ENCODE measurements at places on chromosomes 5 and 9.

DNA sequence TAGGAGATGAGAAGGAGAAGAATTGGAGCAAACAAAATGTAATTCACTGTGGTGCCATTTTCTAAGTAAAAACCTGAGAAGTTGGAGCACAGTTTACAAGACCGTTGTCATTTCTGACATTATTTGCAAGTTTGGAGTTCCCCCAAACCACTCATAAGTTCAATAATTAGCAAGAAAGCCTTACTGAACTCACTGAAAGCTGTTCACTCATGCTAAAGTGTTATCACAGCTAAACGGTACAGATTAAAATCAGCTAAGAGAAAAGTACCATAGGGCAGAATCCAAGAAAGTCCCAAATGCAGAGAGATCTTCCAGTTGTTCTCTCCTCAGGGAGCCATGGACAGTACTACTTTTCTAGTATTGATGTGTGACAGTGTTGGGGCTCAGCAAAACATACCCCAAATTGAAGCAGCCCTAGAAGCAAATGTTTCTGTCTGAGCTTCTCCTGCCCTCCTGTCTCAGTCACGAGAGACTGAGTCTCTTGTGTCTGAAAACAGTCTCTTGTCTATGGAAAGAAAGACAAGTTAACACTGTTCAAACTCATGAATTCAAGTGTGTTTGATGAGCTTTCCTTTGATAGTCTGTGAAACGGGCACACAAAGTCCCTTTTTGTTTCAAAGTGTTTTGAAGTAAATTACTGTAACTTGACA is 221.2 kb downstream of the GABRG2 start:
- no peak for DNase-seq

GRCh38 chr5:55134053-55134722 is 25.8 kb upstream of the GPX8 start:
- no peak for DNase-seq

GRCh38 chr5:35869685-35870277 is 13.1 kb downstream of the IL7R start:
- DNase-seq: no peak

DNA sequence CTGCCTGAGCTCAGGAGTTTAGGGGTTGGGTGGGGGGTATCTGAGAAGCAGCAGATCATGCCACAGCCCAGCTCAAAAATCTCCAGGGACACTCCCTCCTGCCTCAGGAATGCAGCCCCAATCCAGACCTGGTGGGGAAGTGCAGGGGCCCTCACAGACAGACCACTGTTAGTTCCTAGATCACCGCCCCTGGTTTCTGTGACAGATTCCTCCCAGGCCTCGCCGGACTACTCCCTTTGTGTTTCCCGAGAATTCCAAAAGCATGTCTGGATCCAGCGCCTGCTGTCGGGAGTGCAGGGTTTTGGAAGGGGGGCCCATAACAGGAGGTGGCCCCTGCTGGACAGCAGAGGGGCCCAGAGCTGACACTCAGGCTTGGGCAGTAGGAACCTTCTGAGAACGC is 74.5 kb downstream of the CTSL start:
- no peak for DNase-seq

GRCh38 chr5:73624888-73625287 is 1.1 kb upstream of the ARHGEF28 start:
- DNase-seq: no peak

GRCh38 chr5:83777856-83778255 is 57.2 kb upstream of the HAPLN1 start:
- DNase-seq: peak; percentile 9

DNA sequence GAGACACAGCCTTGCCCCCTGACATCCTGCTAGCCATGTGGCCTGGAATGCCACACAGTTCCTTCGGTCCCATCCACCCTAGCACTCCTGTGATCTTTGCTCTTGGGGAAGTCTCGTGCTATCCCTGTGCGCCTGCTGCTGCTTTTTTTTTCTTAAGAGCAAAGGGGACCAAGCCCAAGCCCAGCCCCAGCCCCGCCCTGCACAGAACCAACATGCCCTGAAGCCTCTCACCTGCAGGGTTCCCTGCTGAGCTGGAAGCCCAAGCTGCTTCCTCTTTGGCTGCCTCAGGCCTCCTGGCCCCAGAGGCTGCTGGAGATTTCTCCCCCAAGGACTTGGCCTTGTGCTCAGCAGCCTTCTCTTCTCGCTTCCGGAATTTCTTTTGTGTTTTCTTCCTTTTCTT is 1.8 kb downstream of the SURF6 start:
- DNase-seq: no peak

- DNase-seq: peak; percentile 49
Observed at GRCh38 chr5:106312360-106312759, 1358.4 kb downstream of the EFNA5 start.

DNA sequence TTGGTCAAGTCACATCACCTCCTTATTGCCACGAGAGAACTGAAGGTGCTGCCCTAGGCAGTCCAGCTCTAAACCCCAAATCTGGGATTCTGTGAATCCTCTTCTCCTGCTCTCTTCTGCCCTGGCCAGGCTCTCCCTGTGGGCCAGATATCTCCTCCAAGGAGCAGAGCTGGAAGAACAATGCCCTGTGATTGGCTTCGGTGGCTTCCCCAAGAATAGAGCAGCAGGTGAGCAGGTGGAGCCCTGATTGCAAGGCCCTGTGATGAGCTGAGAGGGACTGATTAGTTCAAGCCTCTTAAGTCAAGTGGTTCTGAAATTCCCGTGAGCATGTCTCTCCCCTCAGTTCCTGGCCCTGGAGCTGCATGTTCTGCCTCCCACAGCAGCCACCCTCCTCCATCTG is 175.3 kb upstream of the BRINP1 start:
- no peak for DNase-seq

DNA sequence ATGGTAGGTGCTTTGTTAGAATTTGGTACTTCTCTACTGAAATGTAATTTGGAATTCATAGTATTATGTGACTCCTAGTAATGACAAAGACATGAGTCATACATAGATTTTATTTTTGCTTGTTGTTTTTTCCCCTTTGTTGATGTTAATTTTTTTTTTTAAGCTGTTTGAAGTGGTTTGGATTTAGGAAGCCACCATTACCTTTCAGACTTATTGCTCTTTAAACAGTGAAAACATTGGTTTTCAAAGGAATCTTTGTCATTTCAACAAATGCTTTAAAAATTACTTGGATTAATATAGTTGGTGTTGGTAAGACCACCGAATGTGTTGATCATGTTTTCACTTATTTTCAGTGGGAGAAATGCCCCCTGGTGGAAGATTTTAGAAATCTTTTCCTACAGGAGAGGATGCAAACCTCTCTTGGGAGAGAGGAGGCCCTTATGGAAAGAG is 170.1 kb upstream of the PITX1 start:
- peak; percentile 65 for DNase-seq

DNA sequence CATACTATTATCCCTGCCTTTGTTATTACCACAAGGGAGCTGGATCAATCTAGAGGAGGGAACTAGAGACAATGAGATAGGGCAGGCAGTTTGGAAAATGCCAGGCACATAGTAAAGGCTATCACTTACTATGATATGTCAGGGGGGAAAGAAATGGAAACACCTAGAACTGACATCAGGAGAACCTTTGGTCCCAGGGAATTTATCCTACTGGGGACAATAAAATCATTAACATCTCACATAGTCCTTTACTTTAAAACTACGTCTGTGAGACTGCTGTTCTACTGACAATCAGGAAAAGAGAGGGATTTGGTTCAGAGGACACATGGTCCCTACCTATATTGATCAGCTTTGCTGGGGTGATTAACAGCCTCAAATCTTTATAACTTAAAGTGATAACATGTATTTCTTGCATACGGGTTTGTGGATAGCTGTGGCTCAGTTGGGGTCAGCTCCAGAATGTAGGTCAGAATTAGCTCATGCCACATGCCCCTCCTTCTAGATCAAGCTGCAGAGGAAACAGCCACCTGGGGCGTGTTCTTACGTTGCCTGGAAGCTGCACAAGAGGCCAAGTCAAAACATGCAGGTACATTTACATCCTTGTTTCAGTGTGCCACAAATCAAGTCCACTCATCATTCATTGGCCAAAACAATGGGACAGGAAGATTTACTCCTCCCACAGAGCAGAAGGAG is 43.9 kb upstream of the ALDOB start:
- peak; percentile 28 for DNase-seq

GRCh38 chr5:124936626-124936933 is 190.1 kb upstream of the ZNF608 start:
- DNase-seq: no peak

GRCh38 chr9:109918339-109919163 is 138.6 kb downstream of the PALM2AKAP2 start:
- DNase-seq: no peak

DNA sequence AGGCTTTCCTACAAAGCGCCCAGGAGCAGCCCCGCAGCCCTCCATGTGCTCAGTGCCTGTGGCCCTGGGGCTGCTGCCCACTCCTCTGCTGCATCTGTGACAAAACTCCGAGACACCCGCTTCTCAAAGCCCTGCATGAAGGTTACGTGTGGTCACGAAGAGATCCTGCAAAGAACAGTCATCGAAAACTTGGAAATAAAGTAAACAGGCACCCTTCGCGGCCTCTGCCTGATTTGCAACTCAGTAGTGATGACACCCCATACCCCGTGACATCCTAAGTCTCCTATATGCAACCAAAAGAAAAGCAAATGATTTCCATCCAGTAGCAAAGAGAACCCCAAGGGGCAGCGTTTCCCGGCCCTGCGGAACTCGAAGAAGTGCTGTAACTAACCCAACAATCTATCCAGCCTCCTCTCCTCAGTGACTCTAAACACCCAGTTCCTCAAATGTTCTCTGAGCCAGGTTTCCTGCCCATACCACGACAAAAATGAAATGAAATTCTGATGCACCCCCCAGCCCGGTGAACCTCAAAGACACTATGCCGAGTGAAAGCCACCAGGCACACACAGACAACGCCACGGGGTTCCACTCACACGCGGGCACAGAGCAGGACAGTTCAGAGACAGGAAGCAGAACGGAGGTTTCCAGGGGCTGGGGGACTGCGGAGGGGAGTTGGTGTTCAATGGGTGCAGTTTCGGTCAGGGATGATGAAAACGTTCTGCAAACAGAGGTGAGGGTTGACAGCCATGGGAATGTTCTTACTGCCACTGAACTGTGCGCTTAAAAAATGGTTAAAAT is 19.0 kb downstream of the NACC2 start:
- DNase-seq: no peak

DNA sequence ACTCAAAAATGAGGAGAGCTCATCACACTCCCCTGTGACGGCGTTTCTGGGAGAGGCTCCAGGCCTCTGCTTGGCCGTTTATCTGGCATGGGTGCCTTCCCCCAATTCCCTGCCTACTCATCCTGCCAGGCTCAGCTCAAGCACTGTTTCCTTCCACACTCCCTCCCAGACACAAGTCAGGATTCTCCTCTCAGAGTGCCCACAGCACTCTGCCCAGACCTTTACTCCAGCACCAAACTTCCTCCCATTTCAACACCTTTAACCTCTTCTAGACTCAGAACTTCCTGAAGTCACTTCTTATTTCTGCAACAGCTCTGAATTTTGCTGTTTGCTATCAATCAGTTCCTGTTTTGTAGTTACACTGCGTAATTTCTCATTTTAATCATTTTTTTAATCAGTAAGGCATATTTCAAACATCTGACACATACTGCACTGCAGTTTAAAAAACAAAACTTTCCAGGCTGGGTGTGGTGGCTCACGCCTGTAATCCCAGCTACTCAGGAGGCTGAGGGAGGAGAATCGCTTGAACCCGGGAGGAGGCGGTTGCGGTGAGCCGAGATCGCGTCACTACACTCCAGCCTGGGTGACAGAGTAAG is 16.0 kb downstream of the TRMO start:
- DNase-seq: no peak

GRCh38 chr9:93185266-93186214 is 1.6 kb downstream of the WNK2 start:
- DNase-seq: no peak

DNA sequence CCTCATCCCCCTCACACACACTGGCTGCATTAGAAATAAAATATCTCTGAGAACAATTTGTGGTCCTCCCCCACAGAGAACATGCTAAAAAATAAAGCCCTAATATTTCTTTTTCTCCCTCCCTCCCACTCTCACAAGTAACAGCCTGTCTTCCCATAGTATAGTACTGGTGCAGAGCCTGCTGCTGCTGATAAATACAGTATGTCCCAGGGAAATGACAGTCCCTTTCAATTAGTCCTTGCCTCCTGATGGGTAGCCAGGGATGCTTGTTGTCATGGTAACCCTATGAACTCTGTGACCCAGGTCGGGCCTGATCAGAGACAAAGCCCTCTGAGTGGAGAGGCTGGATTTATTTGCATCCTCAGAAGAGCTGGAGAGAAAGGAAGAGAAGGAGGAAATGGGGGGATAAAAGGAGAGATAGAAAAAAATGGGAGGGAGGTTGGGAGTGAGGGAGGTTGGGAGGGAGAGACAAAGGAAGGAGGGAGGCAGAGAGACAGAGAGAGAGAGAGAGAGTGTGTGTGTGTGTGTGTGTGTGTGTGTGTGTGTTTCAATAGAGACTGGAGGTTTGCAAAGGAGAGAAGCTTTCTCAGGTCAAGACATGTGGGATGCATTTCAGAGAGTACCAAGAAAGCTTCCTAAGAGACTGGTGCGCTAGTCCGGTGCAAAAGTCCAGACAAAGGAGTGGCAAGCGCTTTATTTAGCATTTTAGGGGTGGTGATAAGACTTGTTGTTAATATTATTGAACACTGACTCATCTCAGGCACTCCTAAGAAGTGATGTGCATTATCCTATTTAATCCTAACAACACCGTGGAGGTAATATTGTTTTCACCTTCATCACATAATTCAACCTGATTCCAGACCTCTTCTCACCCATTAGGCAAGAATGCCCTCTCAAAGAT is 260.8 kb downstream of the FAM114A2 start:
- no peak for DNase-seq

- DNase-seq: no peak
Observed at GRCh38 chr9:130292106-130292505, 26.5 kb downstream of the HMCN2 start.

DNA sequence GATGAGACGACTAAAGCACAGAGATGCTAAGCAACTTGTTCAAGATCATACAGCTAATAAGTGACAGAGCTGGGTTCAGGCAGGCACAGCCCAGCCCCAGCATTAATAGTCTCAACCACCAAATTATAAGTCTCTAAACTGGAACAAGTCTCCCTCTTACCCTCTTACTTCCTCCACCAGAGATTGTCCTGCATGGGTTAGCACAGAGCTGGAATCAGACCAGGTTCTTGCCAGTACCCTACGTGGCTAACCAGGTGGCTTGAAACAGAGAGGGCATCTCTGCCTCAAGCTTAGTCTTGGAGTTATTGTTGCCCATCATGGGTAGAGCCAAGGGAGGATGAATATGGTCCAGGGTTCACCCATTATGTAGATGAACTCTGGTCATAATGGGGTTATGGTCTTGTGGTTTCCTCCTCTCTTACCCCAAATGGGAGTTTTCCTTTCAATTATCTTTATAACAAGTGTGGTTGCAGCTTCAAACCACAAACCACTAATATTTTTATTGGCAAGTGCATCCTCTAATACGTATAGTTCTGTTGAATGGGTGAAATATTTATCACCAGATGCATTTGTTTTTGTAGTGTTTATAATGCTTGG is 8.3 kb upstream of the XPA start:
- DNase-seq: peak; percentile 80

DNA sequence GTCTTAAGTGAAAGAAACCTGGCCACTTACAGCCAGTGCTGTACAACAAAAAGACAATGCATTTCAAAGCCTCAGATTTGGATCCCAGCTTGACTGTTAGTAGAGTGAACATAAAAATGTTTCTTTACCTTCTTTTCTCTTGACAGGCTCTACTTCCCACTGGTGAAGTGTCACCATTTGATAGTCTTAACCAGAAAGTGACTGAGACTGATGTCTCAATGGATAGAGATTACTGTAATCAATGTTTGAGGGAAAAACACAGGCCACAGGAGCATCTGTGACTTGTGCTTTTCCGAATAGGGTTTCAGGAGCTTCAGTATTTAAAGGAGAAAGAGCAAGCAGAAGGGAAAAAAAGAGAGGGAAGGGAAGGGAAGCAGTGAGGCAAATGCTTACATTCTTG is 41.7 kb upstream of the STK32A start:
- no peak for DNase-seq

- no peak for DNase-seq
Observed at GRCh38 chr5:58963821-58964220, 380.9 kb downstream of the RAB3C start.

Measured in astrocyte of the spinal cord (primary cell).